Activated CD4-positive, alpha-beta T cell treated with anti-CD3 and anti-CD28 coated beads for 36 hours (primary cell): ENCODE measurements at places on chromosomes 2 and 18.
A peak's percentile ranks its signal among the peaks of the same experiment; 100 is the strongest.

GRCh38 chr2:25305775-25306174, 36.0 kb downstream of the DNMT3A start:
- no peak for DNase-seq

DNA sequence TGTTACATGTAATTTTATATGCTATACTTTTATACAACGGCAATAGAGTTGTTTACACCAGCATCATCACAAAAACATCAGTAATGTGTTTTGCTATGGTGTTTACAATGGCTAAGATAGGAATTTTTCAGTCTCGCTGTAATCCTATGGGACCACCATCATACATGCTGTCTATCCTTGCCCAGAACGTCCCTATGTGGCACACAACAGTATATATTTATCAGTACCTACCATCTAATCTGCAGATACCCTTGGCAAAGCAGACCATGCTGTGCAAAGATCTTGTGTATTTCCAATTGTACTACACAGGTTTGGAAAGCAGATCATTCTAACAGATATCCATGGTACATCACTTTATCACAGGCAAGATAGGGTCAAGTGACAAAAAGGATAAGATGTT, 15.3 kb downstream of the RPL31 start:
- no peak for DNase-seq

DNA sequence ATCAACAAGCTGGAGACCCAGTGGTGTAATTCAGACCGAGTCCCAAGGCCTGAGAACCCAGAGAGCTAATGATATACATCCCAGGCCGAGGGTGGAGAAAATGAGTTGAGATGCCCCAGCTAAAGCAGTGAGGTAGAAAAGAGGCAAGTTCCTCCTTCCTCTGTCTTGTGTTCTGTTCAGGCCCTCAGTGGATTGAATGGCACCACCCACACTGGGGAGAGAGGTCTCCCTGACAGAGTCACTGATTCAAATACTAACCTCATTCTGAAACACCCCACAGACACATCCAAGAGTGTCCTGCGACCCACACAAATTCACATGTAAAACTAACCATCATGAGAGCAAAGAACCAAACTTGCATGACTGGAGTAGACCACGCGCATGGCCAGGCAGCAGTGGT, 215.3 kb downstream of the ANAPC1 start:
- DNase-seq = no peak

GRCh38 chr2:173149491-173149890, 73.8 kb downstream of the MAP3K20 start:
- peak; percentile 78 for DNase-seq

DNA sequence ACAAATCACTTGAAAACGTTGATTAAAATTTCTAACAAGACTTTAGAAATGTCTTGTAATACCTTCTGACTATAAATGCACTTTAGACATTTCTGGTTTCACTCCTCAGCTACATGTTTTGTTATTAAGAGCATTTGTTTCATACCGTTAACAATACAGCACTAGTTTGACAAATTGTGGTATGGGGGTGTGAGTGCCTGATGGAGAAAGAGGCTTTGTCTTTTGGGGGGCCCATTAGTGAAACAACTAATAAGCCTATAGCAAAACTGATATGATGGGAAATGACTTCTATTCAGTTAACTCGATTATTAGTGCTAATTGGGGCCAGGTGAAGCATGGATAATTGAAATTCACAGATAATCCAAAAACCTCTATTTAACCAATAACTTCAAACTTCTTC, 30.9 kb upstream of the ZNF516 start:
- no peak for DNase-seq

DNA sequence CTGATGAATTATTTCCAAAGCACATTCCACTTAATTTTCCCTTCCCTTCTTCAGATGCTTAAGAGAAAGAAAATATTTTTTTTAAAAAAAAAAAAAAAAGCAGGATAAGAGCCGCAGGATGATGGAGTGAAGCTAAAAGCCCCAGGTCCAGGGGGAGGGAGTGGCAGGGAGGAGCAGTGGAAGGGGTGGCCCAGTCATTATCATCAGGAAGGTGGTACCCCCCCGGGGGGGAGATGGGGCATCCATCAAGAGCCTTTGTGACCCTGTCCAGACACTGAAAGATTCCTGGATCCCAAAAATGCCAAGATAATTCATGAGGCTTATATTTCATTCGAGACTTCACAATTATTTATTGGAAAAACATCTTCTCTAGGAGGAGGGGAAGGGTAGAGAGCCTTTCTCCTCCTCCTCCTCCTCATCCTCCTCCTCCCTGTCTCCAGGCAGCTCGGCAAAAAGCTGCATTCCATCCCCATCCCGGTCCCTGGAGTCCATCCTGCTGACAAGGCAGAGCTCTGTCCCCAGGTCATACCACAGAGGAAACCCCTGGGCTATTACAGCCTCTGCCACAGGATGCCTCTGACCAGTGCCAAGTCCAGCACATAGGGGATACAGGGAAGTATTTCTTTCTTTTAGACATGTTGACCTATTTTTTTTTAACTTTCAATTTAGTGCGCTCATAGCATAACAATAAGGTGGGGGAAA, 125.3 kb downstream of the TWIST2 start:
- DNase-seq = no peak

DNA sequence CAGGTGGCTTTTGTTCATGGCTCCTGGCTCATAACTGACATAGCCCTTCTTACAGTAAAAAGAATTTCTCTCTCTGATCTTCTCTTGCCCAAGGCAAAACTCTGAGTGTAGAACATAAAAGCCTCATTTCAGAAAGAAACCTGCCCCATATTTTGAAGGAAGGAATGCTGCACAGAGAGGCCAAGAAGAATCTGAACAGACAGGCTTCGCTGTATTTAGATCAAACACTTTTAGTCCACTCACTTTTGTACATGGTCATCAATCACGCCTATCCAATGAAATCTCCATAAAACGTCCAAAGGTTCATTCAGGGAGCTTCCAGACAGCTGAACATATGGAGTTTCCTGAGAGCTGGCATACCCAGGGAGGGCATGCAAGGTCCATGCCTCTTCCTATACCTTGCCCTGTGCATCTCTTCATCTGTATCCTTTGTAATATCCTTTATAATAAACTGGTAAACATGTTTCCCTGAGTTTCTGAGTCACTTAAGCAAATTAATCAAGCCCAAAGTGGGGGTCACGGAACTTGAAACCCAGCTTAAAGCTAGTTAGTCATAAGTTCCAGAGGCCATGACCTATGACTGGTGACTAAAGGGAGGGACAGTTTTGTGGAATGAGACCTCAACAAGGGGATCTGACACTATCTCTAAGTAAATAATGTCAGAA, 62.5 kb upstream of the TMEM247 start:
- DNase-seq = no peak

DNA sequence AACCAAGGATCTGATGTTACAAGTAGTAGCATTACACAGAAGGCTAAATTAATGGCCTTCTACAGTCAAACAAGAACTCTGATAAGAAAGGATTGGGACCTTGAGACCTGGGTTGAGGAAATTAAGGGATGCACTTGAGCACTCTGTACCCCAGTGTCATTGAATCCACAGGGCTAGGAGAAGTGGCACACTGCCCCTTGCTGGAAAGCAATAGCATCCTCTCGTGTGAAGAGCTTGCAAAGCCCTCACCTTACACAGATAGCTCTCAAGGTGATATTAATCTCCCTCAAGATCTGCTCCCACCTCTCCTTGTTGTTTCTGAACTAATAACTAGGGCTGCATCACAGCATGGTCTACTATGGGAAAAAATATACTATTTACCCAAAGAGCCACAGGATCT, 26.5 kb upstream of the CHST9 start:
- DNase-seq = no peak
